CD4-positive, alpha-beta T cell (primary cell): ENCODE measurements at places on chromosomes 6 and 20. TPM values are rescaled to one million over a fixed set of nuclear protein-coding genes. Genes with fewer than 3 reads are reported as not detected.

NOX3 gene
- not detected for total RNA-seq

CLPSL1 gene
- not detected for total RNA-seq

HUS1B gene
- total RNA-seq = 2.2 TPM

TUBB2B gene
- total RNA-seq = not detected
